ENCODE measurements at places on chromosomes 1 and 21.

- DNase-seq, result no peak
These were observed 168.2 kb upstream of the C1orf105 start for GRCh38 chr1:172252321-172252720.

DNA sequence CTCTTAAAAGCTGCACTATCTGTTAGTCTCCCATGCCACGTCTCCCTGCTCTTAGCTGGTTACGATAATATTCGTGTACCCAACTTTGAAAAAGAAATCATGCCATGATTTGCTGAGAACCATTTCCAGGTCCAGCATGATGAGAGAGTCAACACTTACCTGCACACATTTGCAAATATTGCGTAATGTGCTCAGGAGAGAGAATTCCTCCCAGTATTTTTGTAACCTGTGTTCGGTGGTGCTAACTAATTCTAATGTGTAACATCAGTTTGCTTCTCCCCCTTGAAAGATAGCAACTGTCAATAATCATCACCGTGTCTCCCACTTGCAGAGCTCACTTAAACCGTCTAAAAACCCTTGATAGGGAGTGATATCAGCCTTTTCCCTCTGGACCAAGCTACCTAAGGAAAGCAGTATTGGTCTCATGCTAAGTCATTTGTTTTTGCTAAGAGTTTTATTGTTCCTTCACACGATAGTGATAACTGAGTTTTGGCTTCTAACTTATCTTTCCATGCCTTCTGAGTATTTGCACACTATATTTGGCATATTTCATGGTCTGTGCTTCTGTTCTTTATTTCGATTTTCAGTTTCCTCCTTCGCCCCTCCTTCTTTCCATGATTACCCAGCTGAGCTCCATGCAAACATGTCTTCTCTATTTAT is 61.1 kb upstream of the IRF2BP2 start:
- no peak for DNase-seq

DNA sequence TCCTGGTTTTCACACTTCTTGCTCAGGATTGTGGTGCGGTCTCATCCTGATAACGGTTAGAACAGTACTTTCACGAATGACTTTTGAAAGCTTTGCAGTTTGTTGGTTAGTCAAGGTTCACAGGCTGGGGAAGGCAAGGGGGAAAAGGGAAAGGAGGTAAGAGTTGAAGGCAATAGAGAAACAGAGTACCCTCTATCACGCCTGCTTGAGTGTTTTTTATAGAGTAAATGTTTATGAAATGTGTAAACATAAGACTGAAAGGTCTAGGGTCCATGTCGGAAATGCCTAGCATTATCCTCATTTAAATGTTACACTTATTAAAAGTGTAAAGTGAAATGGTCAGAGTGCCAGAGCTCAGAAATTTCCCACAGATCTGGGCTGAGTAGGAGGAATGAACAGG is 167.4 kb downstream of the URB2 start:
- DNase-seq, result no peak

- DNase-seq, result no peak
These were observed 54.3 kb upstream of the ASB17 start for GRCh38 chr1:75986478-75986877.

DNA sequence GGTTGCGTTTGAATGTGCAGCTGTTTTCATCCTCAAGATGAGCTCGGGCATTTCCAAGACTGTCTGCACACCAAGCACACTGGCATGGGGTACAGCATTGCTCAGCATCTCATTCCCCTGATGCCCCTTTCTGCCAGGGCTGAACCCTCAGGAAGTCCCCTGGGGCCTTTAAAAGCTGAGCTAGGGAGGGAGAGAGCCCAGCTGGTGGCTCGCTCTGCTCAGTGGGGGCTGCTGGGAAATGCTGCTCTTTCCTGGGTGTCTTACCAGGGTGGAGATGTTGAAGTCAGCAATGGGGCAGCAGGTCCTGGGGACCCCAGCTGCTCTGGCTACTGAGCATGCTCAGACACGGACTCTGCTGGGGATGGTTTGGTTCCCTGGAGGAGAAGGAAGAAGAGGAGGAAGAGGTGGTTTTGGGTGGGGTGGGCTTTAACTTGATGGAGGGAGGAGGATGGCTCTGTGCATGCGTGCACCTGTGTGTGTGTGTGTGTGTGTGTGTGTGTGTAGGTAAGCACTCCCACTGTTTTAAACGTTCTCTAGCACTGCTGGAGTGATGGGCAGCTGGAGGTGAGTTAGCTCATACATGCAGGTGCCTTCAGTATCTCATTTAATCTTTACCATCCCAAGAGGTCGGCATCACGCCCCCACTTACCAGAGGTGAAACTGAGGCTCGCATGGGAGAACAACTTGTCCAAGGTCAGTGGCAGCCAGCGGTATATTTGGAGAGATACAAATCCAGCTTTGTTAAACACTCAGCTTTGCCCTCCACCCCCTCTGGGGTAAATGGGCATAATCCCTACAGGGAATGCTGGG is 40.9 kb downstream of the ACTL8 start:
- no peak for DNase-seq

DNA sequence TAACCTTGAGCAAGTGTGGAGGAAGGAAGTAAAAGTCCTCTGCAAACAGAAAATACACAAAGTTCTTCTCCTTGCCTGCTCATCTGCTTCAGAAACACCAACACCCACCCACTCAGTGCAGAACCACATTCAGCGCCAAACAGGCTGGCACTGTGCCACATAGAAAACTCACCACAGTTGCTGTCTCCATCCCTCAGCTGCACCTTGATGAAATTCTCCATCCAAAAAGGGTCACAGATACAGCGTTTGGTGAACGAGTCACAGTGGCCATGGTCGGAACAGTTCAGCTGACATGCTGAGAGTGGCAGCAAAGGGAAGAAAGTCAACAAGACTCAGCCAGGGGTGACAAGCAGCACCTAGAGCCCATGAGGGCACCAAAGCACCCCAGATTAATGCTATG is 114.5 kb downstream of the KIAA0319L start:
- no peak for DNase-seq

Data from retina (tissue), 1 donor.